ENCODE measurements at places on chromosomes 11 and 22. TPM values are rescaled to one million over a fixed set of nuclear protein-coding genes. Genes with fewer than 3 reads are reported as not detected.
A peak's percentile ranks its signal among the peaks of the same experiment; 100 is the strongest.

The PGA5 gene
- total RNA-seq: 0.58 TPM

The BET1L gene
- 44.5 TPM for total RNA-seq

The JHY gene
- total RNA-seq: 3.2 TPM

The BCO2 gene
- 92.2 TPM for total RNA-seq

The IGLL1 gene
- total RNA-seq: not detected

The KDM4D gene
- 0.89 TPM for total RNA-seq

The MAFF gene
- 9.4 TPM for total RNA-seq

The ENTHD1 gene
- not detected for total RNA-seq

The TNNI2 gene
- total RNA-seq: 0.35 TPM

The CCDC81 gene
- 0.47 TPM for total RNA-seq

GRCh38 chr11:97746818-97747217, 1273.9 kb upstream of the CNTN5 start:
- no peak for DNase-seq

DNA sequence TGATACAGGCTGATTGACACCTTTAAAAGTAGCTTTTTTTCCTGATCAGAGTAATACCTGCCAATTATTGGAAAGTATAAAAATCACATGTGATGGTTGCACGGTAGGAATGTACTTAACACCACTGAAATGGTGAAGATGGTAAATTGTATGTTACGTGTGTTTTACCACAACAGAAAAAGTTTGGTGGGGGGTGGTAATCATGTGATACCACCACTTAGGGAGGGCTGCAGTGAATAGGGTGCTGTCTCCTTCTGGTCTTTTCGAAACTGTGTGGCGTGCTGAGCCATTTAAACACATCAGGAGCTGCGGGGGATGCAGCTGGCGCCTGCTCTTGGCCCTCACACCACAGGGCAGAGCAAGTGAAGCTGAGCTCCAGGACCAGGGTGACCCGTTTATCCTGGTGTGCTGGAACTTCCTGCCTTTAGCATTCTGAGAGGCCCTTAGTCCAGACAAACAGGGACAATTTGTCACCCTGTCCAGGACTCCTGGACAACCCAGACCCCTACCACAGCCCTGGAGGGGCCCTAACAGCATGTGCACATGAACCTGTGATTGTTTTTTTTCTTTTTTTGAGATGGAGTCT, 2.6 kb downstream of the SYNGR1 start:
- DNase-seq: no peak

DNA sequence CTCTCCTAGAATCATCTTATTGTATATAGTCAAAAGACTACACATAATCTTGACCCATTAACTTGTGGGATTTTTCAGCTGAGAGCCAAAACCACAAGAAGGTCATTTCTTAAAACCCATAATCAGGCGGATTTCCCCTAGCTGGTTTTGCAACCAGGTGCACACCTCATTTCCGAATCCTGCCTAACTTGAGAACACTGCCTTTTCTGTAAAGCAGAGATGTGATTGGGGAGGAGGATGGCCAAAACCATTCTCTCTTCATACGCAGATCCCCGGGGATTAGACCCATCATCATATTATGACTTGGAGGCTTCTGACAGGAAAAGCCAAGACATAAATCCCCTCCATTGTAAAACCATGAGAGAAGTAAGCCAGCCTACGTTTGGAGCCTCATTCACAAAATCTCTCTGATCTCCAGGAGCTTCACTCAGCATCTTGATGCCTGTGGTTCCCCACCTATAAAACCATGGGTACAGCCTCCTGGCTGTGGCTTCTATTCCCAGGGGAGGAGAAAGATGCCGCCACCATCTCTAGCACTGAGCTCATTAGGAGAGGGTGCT, 191.3 kb downstream of the KIF18A start:
- DNase-seq: no peak

DNA sequence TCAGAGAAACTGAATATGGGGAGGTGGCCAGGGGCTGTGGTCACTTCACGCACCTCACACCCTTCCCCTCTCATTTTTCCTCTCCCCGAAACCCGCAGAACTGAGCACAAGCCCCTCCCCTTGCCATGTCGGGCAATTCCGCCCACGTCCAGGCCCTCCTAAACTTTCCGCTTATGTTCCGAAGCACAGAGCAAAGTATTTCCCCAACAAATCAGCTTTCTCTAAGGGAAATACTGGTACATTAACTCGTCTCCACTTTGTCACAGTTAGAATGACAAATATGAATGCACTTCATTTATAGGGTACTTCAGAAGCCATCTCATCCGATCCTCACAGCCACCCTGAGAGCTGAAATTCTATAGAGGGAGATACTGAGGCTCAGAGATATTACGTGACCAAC, 94.7 kb upstream of the TMEM45B start:
- DNase-seq: no peak

GRCh38 chr22:50683994-50684371, 11.4 kb downstream of the SHANK3 start:
- no peak for DNase-seq

GRCh38 chr22:43005106-43005505, 9.8 kb downstream of the PACSIN2 start:
- DNase-seq: no peak

DNA sequence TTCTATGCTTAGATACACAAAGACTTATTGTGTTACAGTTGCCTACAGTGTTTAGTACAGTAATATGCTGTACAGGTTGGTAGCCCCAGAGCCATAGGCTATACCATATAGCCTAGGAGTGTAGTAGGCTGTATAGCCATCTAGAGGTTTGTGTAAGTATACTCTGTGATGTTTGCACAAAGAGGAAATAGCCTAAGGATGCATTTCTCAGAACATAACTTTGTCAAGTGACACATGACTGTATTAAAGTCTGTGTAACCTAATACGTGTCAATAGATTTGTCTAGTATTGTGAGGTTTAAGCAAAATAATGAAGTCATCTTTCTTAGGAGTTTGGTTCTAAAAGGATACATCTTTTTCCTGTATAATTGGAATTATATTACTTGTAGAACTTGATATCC, 5.5 kb downstream of the ZC3H12C start:
- DNase-seq: no peak

DNA sequence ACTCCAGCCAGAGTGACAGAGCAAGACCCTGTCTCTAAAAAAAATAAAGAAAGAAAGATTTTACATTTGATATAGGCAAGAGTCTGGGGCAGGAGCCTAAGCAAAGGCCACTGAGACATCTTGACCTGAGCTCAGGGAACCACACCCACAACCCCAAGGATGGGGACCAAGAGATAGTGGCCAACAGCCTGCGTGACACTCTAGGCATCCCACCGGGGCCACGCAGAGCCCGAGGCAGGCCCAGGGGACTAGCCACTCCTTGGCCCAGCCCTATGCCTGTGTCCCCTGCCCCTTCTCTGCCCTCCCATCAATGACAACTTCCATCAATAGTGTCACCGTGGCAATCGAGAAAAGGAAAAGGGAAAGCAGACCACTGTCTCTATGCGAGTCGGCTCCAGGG, 41.1 kb downstream of the MN1 start:
- no peak for DNase-seq

- DNase-seq: peak; percentile 89
Measured at GRCh38 chr22:44026630-44027511, 2.8 kb downstream of the PARVB start.

DNA sequence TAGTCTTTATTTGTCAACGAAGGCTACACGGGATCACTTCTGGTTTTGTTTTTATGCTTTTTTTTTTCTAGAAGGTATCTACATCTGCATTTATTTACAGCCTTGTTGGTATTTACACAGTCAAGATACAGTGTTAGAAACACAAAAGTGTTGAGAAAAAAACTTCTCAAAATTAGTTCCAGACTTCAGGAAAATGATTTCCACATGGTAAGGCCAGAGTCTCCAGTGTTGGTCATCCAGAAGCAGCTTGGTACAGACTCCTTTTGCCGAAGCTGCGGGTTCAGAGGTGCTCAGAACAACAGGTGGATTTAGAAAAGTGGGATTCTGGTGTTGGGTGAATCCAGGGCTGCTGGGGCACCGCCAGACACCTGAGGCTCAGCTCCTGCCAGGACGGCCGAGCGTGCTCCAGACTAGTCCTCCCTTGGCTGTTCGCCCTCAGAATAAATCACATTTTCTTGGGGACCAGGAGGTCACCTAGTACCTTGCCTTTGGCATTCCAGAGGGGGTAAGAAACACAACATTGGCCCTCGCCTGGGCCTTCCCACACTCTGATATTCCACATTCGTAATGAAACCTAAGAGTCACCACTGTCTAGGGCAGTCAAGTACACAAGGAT, 78.7 kb upstream of the NARS2 start:
- no peak for DNase-seq

GRCh38 chr22:23682827-23683355, 7.9 kb upstream of the RGL4 start:
- no peak for DNase-seq

DNA sequence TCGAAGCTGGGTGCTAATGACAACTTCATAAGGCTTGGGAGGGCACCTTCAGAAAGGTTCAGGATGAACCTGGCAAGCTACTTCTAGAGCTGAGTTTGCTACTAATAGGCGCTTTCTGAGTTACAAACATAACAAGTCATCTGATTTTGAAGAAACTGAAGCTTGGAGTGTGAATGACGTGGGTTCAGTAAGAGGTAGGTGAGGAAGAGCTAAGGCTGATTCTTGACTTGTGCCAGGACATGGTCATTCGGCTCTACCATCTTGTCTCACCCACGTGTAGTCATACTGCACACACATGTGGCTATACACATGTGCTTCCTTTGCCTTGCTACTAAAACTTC, 56.4 kb downstream of the SWAP70 start:
- no peak for DNase-seq

GRCh38 chr22:29481265-29482000, 1.4 kb downstream of the NEFH start:
- no peak for DNase-seq

GRCh38 chr11:67072295-67072694, 15.6 kb downstream of the RHOD start:
- no peak for DNase-seq

DNA sequence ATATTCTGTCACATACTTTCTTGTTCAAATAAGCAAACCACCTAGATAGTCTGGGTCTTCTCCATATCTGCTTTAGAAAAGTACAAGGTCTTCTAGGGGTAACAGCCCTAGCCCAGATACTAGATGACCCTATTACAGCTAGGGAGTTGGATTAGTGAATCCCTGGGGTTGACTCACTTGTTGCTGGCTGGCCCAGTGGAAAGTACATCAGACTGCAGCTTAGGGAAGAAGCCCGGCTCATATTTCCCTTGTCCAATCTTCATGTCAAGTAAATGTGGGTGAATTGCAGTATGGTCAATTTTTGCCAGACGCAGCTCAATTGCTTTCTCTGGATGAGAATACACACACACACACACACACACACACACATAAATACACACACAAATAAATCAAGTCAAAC, 79.1 kb upstream of the SCUBE2 start:
- no peak for DNase-seq

DNA sequence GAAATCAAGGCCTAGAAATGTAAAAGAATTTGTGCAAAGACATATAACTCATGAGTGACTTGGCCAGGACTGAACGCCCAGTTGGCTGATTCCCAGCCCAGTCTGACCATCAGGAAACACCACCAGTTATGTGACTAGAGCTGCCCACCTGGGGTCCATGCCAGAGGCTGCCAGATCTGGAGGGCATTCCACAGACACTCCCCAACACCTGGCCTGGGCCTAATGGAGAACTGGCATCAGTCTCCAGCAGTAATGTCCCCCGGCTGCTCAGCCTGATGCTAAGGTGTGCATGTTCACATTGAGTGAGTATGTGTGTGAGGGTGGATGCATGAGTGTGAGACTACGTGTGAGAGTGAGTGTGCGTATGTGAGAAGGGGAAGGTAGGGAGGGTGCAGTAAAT, 15.7 kb downstream of the PLAAT3 start:
- DNase-seq: no peak

DNA sequence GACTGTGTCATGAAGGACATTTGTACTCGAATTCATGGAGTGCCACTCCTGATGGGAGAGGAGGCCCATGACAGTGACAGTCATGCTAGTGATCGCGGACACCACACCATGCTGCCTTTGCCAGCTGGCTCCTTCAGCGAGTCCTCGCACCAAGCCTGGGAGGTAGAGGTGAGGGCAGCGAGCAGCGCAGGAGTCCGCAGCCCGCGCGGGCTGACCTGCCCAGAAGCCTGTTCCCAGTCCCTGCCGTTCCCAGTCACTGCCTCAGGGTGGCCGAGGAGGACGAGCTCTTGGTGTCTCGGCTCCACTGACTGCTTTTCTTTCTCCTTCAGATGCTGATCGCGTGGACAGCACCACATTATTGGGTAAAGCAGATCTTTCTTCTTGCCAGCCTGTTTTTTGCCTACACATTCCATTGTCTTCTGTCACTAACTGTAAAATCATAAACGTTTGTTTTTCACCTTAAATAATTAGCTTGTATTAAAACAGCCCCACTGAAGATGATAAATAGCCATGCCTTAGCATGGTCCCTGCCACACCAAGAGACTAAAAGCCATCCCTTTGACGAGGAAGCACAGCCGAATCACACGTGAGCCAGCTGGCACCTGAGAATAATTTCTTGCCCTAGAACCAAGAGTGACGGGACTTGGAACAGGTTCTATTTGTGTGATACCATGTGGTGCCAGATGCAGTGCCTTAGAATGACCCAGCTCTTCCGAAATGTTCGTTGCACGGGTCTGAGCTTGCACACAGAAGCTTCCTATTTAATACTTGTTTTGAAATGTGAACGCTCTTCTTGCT, 25.5 kb downstream of the FAM118A start:
- DNase-seq: peak; percentile 77

GRCh38 chr11:110182886-110183285, 89.7 kb downstream of the ZC3H12C start:
- DNase-seq: no peak

DNA sequence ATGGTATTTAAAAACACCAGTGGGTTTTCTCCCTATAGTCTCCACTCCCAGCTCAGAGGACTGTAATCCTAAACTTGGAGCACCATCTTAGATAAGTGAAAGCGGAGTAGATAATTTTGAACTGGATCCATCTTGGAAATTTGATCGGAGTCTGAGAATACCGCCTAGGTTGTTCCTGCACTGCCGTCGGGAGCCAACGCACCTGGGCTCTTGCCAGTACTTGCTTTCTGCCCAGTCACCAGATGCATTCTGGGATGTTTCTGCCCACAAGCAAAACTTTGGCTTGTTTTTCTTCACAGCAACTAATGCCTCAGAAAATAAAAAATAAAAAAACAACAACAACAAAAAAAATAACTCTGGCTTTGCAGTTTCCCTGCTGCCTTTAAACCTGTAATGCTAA, 113.0 kb upstream of the MTMR2 start:
- no peak for DNase-seq

- DNase-seq: no peak
Measured at GRCh38 chr22:17982572-17983141, 41.7 kb downstream of the MICAL3 start.

Data from left cardiac atrium (tissue), 4 donors.